ENCODE measurements at places on chromosomes 7 and 10.

GRCh38 chr7:126698909-126699308 lies 553.8 kb downstream of the GRM8 start:
- no peak for DNase-seq

DNA sequence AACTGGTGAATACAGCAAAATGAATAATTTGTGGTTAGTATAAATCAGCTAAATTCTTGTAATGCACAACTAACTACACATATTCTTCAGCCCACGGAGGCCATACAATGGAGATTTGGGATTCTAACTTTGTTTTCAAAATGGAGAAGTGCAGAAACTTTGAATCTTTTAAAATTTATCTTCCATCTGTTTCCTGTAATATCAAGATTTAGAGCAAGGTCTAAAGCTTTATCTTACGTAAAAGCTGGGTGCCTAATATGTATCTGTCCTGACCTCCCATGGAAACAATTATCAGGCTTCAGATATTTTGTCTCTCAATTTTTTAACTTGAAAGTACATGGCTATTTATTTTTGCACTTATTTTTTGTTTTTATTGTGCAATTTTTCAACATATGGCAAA lies 5.0 kb upstream of the AHR start:
- DNase-seq: no peak

- no peak for DNase-seq
Measured at GRCh38 chr10:103666087-103666761, 172.7 kb downstream of the NEURL1 start.

GRCh38 chr7:143245123-143245522 lies 18.1 kb upstream of the GSTK1 start:
- no peak for DNase-seq

- no peak for DNase-seq
Measured at GRCh38 chr7:34675749-34676374, 17.8 kb downstream of the NPSR1 start.

DNA sequence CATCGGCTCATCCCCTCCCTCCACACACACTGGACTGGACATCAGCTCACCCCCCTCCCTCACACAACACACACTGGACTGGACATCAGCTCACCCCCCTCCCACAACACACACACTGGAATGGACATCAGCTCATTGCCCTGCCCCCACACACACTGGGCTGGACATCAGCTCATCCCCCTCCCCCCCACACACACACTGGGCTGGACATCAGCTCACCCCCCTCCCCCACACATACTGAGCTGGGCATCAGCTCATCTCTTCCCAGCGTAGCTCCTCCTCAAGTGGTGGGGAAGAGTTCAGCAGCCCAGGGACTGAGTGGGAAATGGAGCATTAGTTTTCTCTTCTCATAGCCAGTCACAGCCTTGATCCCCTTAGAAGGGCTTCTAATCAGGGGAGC lies 58.1 kb upstream of the WDR11 start:
- DNase-seq: no peak

- no peak for DNase-seq
Measured at GRCh38 chr10:112812586-112812985, 137.5 kb upstream of the TCF7L2 start.

DNA sequence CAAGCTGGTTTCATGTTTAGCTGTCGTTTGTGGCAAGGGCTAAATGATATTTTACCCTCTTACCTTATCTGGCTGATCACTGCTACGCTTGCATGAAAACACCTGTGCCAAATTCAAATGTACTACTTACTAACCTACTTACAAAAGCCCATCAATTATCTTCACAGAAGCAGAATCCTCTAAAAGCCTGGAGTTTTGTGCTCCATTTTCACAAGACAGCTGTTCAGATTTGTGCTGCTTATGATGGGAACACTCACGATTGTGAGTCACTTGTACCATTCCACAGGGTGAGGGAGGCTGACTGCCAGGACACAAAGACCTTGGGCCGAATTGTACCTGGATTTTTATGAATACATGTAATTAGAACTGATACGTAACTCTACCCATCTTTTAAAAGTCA lies 245.0 kb upstream of the NPY start:
- no peak for DNase-seq

- no peak for DNase-seq
Measured at GRCh38 chr10:3850999-3851937, 66.3 kb upstream of the KLF6 start.

DNA sequence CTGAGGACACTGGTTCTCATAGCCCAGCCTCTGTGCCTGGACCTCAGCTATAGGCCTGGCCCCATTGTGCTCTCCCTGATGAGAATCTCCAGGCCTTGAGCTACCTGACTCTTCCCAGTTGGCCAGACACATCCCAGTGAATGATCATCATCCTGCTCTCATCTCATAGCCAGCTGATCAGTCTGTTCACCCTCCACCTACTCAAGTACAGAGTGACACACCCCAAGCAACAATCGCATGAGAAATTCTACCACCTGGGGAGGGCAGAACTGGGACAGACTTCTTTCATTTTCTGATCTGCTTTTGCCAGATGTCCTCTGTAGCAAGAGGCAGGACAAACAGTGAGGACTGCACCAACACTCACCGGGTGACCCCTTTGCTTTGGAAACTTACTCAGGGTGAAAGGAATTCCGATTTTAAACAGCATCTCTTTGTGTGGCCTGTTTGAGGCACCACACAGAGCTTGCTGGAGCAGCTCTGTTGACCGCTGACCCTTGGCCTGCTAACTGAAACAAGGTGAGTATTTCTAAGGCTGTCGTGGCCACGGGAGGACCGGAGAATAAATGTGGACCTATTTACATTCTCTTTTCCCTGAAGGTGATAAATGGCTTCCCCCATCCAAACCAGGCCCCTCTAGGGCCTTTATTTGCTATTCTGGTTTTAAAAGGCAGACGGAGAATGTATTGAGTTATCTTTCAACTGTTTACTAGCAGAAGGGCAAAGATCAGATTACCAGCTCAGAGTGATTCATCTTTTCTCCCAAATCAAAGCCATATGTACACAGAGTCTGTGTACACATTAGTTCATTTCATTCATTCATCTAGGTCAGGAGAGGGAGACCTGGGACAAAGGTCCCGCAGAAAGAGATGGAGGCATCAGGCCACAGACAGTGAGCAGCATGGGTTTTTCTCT lies 181.4 kb upstream of the TNS3 start:
- no peak for DNase-seq

GRCh38 chr7:111832174-111832573 lies 269.9 kb upstream of the IMMP2L start:
- no peak for DNase-seq

GRCh38 chr7:8044761-8045430 lies 76.3 kb downstream of the GLCCI1 start:
- DNase-seq: no peak

DNA sequence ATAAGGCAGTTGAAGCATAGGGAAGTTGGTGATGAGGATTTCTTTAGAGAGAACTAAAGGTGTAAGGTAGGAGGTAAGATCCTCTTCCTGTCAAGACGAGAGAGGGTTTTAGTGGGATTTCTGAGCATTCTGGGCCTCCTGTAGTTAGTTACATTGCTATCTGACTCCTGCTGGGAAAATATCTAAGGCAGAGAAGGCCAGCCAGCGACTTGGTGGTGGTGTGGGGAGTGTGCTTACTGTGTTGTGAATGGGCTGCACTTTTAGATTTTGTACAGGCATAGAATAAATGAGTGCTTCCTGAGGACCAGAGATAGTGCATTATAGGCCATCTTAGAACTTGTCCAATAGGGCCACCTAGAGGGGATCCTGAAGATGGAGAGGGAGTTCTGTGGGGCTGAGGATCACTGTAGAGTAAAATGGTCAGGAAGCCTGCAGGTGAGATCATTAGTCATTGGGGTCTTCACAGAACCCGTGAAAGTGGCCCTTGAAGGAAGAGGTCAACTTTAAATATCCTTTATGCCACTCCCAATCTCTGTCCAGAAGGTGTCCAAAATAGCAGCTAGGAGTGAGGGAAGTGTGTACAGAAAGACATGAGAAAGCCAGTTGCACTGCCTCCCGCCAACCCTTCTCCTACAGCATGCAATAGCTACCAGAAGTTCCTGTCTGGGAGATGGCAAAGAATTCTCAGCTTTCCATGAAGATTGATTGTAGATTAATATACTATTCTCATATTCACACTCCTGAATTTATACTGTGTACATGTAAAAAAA lies 266.6 kb downstream of the POLR1F start:
- DNase-seq: no peak

DNA sequence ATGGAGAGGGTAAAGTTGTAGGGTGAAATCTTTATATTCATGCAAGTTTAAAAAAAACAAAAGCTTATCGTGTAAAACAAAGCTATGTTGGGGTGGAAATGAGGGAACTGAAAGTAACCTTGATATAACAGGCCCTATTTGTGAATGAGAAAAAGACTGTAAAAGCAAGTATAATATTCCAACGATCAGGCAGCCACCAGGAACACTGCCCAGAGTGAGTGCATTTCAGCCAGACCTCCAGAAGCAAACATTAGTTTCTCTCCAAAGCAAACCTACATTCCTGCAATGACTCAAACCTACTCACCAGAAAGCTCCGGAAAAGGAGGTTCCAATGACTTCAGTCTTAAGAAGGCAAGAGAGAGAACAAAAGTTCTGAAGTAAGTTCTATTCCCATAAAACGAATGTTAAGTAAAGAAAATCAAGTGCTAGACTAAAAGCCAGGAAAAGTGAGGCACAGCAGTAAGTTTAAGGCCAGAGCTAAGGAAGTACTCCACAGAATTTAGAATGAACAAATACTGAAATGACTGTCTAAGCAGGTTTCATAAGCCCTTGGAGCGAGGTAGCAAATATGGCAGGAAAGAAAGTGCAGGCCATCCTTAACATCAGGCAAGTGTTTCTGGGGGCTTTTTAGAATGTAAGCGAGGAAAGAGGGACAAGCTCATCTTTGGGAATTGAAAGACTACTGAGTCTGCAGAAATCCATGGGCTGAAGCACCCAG lies 493.1 kb downstream of the XPNPEP1 start:
- no peak for DNase-seq

DNA sequence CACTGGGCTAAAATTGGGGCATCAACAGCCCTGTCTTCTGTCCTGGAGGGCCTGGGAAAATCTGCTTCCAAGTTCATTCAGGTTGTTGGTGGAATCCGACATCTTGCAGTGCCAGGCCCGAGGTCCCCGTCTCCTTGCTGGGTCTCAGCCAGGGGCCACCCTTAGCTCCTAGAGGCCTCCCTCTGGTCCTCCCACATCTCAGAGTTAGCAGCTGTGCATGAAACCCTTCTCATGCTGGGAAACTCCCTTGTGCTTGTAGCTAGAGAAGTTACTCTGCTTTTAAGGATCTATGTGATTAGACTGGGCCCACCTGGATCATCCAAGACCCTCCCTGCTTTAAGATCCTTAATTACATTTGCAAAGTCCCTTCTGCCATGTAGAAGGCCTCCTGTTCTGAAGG lies 15.3 kb downstream of the HIP1 start:
- DNase-seq: no peak

DNA sequence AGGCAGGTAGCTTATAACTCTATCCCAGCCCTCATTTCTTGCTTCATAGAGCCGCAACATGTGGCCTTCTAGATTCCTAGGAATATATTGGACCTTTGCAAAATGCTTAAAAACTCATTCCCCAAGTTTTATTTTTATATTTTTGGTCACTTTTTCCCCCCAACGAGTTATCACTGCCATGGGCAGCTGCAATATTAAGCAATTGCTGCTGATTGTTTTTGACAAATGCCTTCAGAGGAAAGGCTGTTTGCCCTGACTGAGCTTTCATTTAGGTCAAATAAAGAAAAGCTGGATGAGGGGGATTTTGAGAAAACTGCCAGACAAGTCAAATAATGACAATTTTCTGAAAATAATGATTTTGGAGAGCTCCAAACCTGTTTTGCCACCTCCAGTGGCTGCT lies 976.9 kb upstream of the MBL2 start:
- DNase-seq: no peak

- no peak for DNase-seq
Measured at GRCh38 chr7:19715499-19715898, 6.7 kb upstream of the POLR1F start.

- no peak for DNase-seq
Measured at GRCh38 chr7:108294595-108294994, 161.6 kb downstream of the NRCAM start.

DNA sequence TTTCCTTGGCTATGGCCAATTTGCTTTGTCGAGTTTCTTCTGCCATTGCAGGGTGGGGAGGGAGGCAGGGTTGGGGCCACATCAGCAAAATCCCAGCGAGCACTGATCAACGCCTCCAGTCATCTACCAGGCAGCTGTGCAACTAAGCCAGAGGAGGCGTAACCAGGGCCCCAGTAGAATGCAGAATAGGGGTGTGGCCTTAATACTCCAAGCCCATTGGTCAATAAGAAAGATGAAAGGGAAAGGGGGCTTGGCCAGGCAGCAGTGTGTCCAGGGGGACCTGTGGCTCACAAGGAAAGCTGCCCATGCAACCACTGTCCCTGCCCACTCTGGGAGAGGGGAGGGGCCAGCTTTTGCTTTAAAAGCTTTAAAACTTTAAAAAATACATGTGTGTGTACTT lies 21.5 kb upstream of the GGCT start:
- no peak for DNase-seq

GRCh38 chr10:79131836-79132631 lies 63.3 kb downstream of the ZMIZ1 start:
- no peak for DNase-seq

DNA sequence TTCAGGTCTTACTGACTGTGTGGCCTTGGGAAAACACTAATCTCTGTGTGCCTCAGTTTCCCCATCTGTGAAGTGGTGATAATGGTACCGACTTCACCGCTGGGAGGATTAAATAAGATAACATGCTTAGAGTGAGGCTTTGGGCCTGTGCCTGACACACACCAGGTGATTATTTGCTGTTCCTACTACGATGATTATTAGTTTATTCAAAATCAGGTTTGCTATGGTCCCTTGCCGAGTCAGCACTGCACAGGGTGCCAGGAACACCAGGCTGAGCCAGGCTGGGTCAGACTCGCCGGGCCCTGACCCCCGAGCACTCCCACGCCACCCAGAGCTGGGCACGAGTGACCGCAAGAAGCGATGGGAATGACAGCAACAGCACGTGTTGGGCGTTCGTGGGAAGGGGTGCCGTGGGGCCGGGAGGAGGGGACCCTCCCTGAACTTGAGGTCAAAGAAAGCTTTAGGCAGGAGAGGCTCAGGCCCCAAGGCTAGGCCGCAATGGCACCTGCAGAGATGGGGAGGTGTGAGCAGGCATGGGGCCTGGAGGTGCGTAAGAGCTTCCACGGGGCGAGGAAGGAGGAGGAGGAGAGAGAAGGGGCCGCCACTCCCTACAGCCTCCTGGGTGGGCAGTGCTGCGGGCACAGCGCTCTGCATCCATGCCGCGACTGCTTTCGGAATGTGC lies 325.4 kb downstream of the DNAJB6 start:
- no peak for DNase-seq

DNA sequence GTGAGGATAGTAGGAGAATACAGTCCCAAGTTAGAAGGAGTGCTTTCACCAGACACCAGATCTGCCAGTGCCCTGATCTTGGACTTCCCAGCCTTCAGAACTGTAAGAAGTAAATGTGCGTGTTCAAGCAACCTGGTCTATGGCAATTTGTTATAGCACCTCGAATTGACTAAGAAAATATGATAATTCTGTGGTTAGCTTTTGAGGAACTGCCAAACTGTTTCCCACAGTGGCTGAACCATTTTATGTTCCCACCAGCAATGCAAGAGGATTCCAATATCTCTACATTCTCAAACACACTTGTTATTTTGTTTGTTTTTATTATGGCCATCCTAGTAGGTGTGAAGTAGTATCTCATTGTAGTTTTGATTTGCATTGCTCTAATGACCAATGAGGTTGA lies 47.0 kb downstream of the RBM20 start:
- DNase-seq: no peak
